ENCODE measurements at places on chromosomes 11 and 22. TPM values are rescaled to one million over a fixed set of nuclear protein-coding genes. Genes with fewer than 3 reads are reported as not detected.

DNA sequence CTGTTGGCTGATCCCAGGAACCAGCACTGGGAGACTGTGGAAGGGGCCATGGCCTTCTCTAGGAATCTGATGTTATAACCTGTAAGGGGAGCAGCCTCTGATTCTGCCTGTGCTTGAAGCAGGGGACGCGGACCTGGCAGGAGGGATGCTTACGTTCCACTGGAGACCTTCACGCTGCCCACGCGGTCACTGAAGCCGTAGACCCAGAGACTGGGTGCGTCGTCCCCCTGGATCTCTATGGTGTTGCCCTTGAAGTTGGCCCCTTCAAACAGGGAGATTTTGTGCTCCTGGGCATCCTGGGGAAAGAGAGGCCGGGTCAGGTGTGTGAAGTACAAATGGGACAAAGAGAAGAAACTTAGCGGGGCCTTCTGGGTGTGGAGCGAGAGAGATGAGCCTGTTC is 11.8 kb upstream of the TPST2 start:
- DNase-seq = no peak

DNA sequence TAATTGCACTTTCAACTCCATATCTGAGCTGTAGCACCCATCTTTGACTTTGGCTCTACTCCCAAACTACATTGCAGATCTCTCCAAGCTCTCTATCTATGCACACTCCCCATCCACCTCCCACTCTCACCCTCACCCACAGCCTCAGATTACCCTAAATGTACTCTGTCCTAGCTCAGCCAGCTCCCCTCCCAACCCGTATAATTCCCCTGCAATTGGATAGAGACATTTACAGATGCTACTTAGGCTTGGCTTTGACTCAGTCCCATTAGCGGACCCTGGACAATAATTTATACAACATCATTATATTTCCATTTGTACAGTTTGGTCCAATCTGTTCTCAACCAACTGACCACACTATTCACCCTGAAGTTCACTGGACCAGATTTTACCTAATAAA is 338.9 kb upstream of the ANO3 start:
- DNase-seq = no peak

GRCh38 chr11:98895936-98896335 is 124.8 kb upstream of the CNTN5 start:
- no peak for DNase-seq

DNA sequence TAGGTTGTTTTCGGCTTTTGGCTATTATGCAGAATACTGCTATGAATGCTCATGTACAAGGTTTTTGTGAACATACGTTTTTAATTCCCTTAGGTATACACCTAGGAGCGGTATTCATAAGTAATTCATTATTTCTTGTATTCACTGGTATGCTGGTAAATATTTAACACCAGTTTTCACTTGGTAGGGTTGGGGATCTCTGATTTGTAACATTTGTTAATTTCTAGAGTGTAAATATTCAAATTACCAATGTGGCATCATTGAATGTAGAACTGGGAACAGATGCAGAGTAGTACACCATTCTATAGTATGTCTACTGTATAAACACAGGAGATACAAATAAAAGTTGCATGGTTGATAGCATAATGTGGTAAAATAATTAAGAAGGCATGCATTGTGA is 16.3 kb downstream of the GVQW3 start:
- DNase-seq = no peak

- DNase-seq = no peak
Observed at GRCh38 chr11:28900427-28900826, 792.2 kb downstream of the METTL15 start.

DNA sequence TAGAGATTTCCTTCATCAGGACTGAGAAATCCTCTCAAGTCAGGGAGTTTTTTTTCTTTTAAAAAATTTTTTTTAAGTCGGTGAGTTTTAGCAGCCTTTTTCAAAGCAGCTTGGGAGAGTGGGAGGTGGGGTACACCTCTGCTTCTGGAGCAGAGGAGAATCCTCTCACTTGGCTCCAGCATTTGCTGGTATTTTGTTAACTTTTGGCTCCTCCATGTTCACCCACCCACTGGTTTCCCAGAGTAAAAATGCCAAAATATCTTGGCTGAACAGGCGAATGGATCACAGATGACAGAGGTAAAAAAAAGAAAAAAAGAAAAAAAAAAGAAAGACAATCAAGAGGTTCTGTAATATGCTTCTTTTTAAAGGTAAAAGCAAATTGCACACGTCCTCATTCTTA is 68.0 kb downstream of the GAB2 start:
- no peak for DNase-seq

- no peak for DNase-seq
Observed at GRCh38 chr22:19933341-19934241, 8.0 kb upstream of the COMT start.

- no peak for DNase-seq
Observed at GRCh38 chr11:65945941-65946558, 770 bp downstream of the TSGA10IP start.

DNA sequence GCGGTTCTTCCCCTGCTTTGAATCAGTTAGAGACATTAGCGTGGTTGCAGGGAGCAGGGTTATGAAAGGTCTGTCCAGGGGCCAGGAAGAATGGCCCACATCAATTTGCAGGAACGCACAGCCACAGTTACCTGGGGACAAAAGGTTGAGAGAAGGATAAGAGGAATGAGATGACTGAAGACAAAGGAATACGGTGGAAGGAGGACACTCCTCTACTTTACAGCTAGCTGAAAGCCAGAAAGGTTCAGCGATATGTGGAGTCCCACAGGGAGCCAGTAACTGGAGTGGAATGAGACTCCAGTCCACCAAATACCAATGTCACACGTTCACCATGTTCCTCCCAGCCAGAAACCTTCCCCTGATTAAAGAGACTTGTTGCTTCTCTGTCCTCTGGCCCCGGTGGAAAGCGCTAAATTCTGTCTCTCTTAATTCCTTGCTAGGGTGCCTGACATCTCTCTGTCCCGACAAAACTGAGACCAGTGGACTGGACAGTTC is 10.7 kb downstream of the XNDC1N start:
- no peak for DNase-seq

DNA sequence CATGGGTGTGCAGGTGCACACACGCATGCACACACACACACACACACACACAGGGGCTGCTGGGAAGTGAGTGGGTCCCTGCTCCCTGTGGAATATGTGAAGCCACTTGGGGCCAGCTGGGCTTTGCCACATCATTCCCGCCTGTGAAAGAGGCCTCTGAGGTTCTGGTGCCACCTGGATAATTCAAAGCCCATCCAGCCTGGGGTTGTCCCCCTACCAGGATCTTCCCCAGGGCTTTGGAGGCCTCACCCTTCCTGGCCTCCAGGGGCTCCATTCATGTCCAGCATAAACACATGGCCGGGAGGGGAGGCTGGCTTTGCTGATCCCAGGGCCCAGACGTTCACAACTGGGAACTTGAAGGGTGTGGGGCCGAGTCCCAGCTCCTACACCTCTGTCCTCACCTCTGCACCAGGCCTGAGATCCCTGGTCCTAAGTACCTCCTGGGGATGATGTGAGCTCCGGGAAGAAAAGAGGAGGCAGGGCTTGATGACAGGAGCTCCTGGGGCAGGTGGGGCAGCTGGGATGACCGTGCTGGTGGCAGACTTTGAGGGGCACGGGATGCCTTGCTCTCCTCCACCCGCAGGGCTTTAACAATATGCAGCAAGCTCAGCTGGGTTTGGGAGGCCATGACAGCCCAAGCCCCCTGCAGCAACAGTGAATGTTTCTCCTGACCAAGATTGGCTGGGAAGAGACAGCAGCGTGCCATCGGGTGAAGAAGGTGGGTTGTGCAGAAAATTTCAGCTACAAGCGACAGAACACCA is 14.2 kb downstream of the LINC01488 start:
- DNase-seq = no peak

DNA sequence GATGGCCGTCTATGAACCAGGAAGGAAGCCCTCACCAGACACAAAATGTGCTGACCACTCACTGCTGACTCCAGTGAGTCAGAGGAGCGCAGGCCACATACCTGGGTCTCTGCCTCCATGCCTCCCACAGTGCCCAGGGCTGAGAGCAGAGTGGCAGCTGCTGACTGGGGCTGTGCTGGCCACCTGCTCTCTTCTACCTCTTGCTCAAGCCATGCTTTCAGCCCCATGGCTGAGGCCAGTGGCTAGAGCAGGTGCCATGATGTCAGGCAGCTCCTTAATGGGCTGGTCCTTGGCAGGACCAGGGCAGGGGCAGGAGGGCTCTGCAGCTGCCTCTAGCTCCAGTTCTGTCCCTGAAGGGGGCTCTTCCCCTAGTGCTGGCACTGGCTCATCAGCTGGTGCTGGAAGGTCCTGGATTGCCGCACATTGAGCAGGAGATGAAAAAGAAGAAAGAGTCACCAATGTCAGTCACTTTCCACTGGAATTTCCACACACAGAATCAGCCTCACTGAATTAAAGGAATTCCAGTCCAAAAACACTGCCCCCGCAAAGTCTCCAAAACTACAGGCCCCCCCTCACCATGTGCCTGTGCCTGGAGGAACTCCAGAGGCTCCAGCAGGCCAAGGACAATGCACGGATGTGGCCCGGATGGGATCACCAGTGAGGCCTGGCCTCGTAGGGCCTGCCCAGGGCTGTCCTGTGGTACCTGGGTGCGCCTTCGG is 86.4 kb downstream of the GGTLC2 start:
- no peak for DNase-seq

NXPE4 gene
- not detected for total RNA-seq

TYMP gene
- total RNA-seq = 44.5 TPM

Measured in sciatic nerve (tissue), 2 donors.